Hindlimb muscle (tissue), 1 donor: ENCODE measurements at places on chromosomes 2 and 18. TPM values are rescaled to one million over a fixed set of nuclear protein-coding genes. Genes with fewer than 3 reads are reported as not detected.

PIEZO2 gene
- 19.0 TPM for polyA plus RNA-seq

IL1R2 gene
- polyA plus RNA-seq: 0.31 TPM

DNA sequence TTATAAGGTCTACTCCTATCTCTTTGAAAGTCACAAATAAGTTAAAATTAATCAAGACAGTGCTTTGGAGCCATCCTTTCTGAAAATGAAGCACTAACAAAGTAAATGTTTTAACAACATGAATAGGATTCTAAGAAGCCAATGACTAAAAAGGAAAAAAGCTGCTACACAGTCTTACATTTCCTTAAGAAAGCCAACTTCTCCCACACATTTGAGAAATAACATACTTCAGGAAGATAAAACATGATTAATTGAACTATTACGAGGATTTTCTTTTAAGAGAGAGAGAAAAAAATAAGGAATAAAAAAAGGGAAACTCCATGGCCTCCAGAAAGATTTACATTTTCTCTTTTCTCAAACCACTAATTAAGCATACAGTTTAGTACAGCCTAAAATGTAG lies 113.1 kb downstream of the GCA start:
- DNase-seq: no peak

MFSD2B gene
- polyA plus RNA-seq: 3.6 TPM

DNA sequence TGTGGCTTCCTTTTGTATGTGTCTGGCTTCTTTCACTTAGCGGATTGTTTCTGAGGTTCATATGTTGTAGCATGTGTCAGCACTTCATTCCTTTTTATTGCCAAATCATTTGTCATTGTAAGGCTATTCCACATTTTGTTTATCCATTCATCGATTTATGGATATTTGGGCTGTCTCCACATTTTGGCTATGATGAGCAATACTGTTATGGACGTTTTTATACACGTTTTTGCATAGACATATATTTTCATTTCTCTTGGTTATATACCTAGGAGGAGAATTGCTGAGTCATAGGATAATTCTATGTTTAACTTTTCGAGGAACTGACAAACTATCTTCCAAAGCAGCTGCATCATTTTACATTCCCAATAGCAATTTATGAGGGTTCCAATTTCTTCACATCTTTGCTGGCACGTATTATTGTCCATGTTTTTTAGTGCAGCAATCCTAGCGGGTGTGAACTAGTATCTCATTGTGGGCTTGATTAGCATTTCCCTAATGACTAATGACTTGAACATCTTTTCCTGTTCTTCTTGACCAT lies 48.1 kb upstream of the TBC1D8 start:
- DNase-seq: no peak

- DNase-seq: no peak
Observed at GRCh38 chr2:222797871-222798270, 63.0 kb upstream of the ACSL3 start.

- DNase-seq: no peak
Observed at GRCh38 chr2:10380048-10380926, 67.8 kb downstream of the ODC1 start.

DNA sequence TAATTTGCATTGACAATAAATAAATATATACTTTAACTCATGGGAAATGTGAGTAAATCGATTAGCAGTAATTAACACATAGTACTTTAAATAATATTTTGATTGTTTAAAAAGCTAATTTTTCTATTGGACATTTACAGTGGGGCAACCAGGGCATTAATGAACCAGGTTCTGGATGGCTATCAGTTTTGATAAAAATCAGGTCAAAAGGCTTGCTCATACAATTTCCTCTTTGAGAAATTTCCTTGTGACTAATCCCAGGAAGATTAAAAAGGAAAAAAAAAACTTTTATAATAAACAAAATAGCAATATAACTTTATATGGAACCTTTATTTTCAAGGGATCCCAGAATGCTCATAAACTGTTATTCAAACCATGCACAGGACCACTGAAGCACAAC lies 497.2 kb upstream of the ZEB2 start:
- no peak for DNase-seq

CYP26B1 gene
- polyA plus RNA-seq: 13.1 TPM
